T-helper 9 cell (primary cell): ENCODE measurements at places on chromosomes 13 and 19.

- DNase-seq: no peak
These were observed 28.6 kb upstream of the NDUFS7 start for GRCh38 chr19:1354970-1355567.

DNA sequence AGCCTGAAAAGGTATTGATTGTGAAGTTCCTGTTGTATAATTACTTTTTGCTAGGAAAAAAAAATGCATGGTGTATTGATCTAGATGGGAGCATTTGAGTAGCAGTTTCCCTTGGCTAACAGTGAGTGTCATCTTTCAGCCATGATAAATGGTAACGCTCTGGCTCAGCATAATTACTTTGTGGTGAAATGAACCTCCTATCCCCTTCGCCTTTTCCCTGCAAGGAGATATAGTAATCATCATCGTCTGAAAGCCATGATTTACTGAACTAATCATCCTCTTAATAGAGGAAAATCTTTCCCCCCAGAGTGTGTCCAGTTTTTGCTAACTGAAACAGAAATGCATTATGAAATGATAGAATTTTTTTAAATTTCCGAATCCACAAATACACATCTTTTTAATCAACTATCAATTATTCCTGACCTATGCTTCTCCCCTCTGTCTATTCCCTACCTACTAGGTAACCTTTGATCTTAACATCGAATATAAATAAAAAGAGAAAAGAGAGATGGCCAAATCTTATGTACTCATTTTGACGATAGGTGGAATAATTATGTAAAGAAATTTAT lies 88.7 kb downstream of the MAB21L1 start:
- DNase-seq: no peak

GRCh38 chr13:84466461-84466860 lies 584.2 kb upstream of the SLITRK1 start:
- DNase-seq: no peak

DNA sequence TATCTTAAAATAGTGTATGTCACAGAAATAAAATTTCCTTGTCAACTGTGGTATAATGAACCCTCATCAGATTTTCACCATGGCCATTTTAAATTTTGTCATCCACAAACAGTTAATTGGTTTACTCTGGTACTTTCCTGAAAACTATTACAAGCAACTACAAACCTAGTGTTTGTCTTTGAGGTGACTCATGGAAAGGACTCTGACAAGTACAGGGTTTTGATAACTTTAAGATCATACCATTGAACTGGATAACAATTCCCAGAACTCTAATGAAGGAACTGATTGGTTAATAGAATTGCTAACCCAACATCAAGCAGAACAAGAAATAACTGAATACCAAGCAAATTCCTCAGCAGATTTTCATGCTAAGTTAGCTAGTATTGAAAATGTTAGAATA lies 237.7 kb upstream of the IPO5 start:
- no peak for DNase-seq

- no peak for DNase-seq
These were observed 1756.9 kb downstream of the PCDH9 start for GRCh38 chr13:65473196-65473595.

- no peak for DNase-seq
These were observed 1461.6 kb downstream of the PCDH9 start for GRCh38 chr13:65768545-65768944.
